ENCODE measurements at places on chromosomes 4 and X.

DNA sequence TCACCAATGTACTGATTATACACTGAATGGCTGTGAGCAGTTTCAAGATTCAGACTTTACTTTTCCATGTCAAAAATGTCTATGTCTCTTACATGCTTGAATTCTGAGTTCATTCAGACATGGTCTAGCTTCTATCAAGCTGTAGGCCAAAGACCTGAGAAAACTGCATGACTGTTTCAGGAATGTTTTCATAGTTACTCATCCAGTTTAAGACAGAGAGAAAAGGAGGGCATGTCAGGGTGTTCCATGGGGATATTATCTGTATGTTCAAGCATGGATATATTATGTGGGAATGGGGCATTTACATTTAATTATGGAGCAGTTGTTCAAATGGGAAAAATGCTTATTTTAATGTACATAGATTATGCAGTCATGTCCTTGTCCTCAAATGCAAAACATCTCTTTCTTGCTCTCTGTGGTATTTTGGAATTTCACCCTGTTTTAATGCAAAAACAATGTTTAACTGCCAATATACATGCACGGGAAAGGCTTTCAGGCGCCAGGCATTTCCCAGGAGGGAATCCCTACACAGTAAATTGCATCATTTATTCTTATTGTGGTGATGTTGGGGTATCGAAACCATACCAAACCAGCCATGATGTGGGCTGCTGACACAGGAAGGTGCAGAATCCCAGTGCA, 429.1 kb upstream of the INTU start:
- DNase-seq: peak; percentile 79

DNA sequence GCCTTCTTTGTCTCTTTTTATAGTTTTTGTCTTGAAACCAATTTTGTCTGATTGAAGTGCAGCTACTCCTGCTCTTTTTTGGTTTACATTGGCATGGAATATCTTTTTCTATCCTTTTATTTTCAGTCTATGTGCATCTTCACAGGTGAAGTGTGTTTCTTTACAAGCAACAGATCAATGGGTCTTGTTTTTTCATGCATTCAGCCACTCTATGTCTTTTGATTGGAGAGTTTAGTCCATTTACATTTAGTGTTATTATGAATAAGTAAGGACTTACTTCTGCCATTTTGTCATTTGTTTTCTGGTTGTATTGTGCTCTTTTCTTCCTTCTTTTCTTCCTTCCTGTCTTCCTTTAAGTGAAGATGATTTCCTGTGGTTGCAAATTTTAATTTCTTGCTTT, 224.4 kb downstream of the SLC39A8 start:
- no peak for DNase-seq

- no peak for DNase-seq
These were observed 51.4 kb upstream of the GUCY1A1 start for GRCh38 chr4:155615081-155615887.

GRCh38 chr4:122959981-122960610, 37.7 kb upstream of the NUDT6 start:
- DNase-seq: peak; percentile 7

GRCh38 chrX:72666451-72666850, 47.7 kb downstream of the PHKA1 start:
- peak; percentile 29 for DNase-seq

DNA sequence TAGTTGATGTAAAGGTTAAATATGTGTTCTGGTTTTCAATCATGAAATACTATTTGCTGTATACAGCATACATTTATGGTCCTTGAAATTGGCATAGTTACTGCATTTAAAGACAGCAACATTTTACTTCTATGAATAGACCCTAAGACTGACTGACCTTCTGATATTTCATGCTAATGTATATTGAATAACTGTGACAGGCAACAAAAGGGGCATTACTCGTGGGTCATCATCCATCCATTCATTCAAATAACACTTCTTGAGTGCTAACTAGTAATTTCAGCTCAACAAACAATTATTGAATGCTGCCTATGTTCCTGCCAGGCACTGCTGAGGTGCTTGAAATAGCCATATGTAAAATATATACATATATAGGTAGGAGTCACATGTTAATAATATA, 92.8 kb upstream of the ADAMTS3 start:
- DNase-seq: no peak

DNA sequence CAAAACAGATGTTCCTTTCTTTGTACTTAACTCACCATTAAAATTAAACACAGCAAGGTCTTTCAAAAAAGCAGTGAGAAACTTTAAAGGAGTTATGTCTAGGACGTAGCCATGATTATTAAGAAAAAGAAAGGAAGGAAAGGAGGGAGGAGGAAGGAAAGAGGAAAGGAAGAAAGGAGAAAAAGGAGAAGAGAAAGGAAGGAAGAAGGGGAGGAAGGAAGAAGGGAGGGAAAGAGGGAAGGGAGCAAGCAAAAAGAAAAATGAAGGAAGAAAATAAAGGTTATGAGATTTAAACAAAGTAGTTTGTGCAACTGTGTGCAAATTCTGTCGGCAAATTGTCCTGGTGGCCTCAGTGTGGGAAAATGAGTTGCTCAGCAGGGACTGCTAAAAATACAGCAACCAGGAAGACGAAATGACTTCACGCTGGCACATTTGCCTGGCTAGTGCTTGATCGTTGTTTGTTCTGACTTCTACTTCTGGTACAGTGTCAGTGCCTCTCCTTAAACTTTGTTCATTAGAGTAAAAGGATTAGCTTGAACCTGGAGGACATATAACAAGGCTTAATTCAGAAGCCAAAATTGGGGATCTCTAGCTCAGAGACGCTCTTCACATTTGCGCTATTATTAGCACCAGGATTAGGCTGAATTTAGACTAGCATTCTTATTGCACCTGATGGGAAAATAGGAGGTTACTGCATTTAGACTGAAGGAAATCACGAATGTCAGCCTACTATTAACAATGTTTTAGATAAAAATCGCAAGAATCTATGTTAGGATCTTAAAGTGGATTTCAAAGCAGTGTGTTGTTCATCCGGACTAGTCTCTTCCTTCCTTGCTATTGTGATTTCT, 81.2 kb downstream of the DCK start:
- DNase-seq: peak; percentile 17

DNA sequence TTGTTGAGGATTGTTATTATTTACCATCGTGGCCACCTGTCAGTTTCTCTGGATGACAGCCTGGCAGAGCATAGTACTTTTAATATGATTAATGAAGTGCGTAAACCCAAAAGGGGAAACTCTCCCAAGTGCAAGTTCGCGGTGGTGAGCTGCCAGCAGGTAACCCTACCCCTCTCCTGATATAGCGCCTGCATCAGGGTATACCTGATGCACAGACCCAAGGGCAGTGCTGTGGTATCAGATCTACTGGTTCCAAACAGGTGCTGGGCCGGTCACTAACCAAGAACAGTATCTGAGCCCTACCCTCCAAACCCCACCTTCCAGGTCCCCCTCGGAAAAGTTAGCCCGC, 1.6 kb downstream of the RNF150 start:
- DNase-seq: no peak

GRCh38 chrX:30973784-30974427, 84.9 kb upstream of the TAB3 start:
- DNase-seq: no peak

- DNase-seq: no peak
These were observed 38.6 kb downstream of the SLITRK2 start for GRCh38 chrX:145856181-145856580.

- DNase-seq: no peak
These were observed 29.6 kb upstream of the MBNL3 start for GRCh38 chrX:132518401-132518800.

DNA sequence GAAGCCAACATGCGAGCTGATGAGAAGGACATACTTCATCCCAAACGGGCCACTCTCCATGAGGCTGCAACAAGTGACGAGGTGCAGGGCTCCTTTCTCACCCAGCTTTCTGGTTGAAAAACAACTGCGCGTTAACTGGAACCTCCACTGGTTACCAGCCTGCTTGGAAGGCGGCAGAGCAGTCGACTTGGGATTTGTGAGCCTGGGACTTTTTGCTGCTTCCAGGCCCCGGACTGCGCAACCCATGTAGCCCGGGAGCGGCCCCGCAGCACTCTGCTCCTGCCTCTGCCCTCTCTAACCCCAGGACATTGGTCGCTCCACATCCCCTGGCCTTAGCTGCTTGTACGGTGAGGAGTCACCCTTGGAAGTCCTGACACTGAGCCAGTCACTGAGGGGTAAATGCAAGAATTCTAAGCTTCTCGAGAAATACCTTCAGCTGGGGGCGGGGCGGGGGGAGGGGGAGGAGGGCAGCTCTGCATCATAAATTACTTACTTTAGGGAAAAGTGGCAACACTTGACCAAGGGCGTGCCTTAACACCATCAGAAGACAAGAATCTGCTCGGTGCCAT, 72.7 kb downstream of the MTMR1 start:
- DNase-seq: no peak

DNA sequence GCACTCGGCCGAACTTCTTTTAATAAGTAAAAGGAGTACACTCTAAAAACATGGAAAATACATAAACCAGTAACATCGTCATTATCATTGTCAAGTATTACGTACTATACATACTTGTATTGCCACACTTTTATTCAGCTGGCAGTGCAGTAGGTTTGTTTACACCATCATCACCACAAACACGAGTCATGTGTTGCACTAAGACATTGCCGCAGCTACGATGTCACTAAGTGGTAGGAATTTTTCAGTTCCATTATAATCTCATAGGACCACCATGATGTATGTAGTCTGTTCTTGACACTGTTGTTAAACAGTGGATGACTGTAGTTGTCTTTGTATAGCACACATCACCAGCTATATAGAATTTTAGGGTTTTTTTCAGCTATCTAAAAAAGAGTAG, 48.0 kb upstream of the TMEM131L start:
- DNase-seq: peak; percentile 33

DNA sequence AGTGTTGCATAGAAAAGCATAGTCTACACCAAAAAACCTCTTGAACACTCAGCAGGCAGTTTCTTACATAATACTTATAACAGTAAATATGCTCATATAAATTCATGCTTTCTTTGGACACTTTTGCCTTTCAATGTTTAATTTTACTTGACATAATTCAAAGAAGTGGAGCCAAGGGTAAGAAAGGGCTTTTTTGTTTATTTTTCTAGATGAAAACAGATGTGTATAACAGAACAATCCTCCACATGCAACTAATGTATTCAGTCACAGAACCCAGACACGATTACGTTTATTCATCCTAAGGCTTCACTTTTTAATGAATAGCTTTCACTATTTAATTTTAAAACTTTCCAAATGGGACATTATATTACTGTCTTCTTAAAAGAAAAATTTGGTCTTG, 58.0 kb upstream of the PTPN13 start:
- peak; percentile 33 for DNase-seq
